ENCODE measurements at places on chromosomes 5 and 9.

GRCh38 chr5:144024090-144024489 lies 146.4 kb downstream of the YIPF5 start:
- no peak for DNase-seq

- DNase-seq, result no peak
Observed at GRCh38 chr5:164573397-164573796, 1068.0 kb downstream of the MAT2B start.

- DNase-seq, result no peak
Observed at GRCh38 chr9:134870301-134870694, 10.3 kb upstream of the FCN2 start.

DNA sequence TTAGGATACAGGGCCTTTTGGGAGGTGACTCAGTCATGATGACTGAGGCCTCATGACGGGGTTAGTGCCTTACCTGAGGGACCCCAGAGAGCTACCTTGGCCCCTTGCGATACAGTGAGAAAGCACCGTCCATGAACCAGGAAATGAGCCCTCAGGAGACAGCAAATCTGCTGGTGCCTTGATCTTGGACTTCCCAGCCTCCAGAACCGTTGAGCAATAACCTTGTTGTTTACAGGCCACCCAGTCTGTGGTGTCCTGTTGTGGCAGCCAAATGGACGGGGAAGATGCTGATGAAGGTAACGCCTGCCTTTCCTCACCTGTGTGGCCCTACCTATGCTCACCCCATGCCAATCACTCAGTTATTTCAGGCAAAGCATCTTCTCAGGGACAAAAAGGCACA lies 5.6 kb upstream of the GFPT2 start:
- no peak for DNase-seq

DNA sequence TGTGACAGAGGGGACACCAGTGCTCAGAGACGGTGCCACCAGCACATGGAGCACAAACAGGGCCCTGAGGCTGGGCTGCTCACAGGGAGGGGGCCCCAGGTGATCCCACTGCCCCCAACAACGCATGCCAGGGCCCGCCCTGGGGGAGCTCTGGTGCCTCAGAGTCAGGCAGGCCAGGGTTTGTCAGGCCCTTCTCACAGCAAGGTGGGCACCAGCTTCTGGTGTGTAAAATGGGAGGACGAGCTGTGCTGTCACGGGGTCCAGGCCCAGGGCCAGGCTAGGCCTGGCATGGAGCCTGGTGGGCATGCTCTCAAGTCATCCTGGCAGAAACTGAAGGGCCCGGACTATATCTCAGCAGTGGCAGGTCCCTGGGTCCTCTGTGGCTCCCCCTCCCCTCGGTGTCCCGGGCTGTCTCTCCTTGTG lies 34.5 kb downstream of the PRRT1B start:
- DNase-seq, result no peak

DNA sequence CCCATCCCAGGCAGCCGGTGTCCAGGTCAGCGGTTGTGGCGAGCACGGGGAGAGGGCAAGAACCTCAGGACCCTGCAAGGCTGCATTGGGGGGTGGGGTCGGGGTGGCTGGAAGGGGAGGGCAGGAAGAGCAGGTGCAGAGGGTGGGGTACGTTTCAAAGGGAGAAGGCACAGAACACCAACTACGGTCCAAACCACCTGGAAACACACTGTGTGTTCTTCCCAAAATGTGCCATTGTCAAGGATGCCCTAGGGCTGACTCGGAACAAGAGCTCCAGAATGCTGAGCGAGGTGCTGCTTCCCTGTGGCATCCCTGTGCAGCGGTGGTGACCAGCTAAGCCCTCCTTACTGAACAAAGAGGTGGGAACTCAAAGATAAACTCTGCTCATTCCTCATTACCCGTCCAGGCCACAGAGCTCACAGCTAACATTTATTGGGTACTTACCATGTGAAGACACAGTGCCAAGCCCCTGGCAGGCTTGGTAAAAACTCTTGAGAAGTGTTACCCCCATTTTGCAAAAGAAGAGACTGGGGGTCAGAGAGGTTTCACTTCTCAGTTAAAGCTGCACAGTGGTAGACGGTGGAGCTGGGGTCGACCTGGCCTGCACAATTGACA lies 153.8 kb downstream of the COL23A1 start:
- no peak for DNase-seq

- no peak for DNase-seq
Observed at GRCh38 chr5:133861161-133861737, 107.2 kb downstream of the C5orf15 start.

GRCh38 chr9:16150501-16150900 lies 597.7 kb downstream of the CCDC171 start:
- DNase-seq, result no peak

- DNase-seq, result no peak
Observed at GRCh38 chr5:78275998-78276543, 18.4 kb downstream of the AP3B1 start.

GRCh38 chr5:147309621-147310020 lies 74.8 kb downstream of the STK32A start:
- DNase-seq, result no peak

GRCh38 chr9:105890046-105890822 lies 195.9 kb downstream of the TMEM38B start:
- DNase-seq, result no peak

DNA sequence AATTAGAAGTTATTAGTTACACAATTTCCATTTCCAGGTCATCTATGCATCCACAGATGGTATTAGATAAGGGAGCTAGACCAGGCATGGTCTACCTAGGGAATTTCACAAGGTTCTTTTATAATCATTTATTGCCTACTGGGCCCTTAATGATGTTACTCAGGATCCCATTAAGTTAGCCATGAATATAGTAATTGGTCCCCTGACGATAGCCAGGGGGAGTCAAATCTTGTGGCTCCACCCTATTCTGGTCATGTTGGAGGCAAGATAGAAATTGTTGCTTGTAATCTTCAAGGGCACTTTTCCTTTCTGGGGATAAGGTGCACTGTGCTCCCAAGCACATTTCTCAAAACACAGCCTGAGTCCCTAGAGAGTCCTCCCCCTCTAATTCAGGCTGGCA lies 14.1 kb upstream of the ELL2 start:
- no peak for DNase-seq

- DNase-seq, result no peak
Observed at GRCh38 chr9:95197692-95198271, 119.7 kb downstream of the FANCC start.

DNA sequence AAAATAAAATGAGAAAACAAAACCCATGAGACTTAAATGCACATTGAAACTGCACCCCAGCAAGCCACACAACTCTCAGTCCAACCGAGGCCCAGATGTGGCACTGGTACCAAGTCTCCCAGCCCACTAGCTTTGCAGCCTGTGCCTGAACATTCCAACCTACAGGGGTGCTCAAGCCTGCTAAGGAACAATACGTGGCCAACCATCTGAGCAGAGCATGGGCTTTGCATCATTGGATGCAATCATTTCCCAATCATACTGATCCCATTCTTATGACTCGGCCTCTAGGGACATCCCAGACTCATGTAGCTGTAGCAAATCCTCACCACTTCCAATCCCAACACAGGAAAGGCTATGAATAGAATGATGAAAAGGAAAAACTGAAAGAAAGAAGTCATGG lies 297.2 kb downstream of the SPOCK1 start:
- peak; percentile 40 for DNase-seq

DNA sequence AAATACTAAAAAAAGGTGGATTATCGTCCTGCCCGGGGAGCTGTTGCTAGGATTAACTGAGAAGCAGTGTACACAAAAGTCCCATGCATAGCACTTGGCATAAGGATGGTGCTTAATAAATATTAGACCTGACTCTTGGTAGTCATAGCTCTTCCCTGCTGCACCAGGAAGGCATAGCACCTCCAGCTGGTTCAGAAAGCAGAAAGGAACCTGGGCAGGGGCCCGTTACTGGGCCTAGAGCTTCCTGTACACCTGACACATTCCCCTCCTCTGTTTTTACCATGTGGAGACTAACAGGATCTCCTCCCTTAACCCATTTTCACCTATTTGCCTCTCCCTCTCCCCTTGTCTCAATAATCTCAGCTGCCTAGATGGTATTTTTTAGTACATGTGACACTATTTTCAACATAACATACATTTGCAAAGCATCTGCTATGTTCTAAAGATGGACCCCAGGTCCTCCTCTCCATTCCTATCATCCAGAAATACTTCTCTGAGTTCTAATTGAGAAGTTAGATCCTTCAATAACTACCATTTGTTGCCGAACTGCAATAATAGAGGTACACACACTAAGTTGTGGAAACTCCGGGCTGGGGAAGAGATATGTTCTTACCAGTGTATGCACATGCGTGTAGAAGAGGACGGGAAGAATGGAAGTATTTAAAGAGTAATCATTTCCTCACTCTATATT lies 3.2 kb upstream of the ANP32B start:
- DNase-seq, result no peak

- no peak for DNase-seq
Observed at GRCh38 chr9:91392435-91392834, 30.7 kb upstream of the AUH start.

- DNase-seq, result peak; percentile 20
Observed at GRCh38 chr9:16825331-16825725, 45.1 kb downstream of the BNC2 start.

- DNase-seq, result peak; percentile 68
Observed at GRCh38 chr5:56323505-56323904, 90.4 kb upstream of the ANKRD55 start.

GRCh38 chr5:109962882-109963603 lies 273.3 kb downstream of the MAN2A1 start:
- no peak for DNase-seq

- DNase-seq, result no peak
Observed at GRCh38 chr9:25629231-25629630, 49.0 kb downstream of the TUSC1 start.

GRCh38 chr9:75491533-75491932 lies 398.9 kb upstream of the PCSK5 start:
- no peak for DNase-seq

DNA sequence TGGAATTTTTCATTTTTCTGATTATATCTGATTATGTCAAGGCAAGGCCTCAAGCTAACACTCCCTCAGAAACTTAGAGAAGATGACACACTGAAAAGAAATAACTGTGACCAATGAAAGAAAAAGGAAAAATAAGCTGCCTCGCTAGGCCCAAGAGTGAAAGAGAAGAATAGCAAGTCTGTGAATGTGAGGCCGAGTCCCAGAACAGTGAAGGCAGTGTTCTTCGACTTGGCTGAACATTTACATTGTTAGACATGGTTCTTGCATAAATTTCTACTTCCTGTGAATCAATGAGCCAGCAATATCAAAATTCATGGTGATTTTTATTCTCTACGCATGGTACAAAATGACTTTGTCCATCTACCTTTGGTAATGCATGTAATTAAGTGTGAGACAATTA lies at the start of gene ATP10B:
ATP10B (minus strand) TSS at position 163 of the 400 bp plus-strand sequence. CDS start 164,137 bp downstream, outside the sequence.
- no peak for DNase-seq

DNA sequence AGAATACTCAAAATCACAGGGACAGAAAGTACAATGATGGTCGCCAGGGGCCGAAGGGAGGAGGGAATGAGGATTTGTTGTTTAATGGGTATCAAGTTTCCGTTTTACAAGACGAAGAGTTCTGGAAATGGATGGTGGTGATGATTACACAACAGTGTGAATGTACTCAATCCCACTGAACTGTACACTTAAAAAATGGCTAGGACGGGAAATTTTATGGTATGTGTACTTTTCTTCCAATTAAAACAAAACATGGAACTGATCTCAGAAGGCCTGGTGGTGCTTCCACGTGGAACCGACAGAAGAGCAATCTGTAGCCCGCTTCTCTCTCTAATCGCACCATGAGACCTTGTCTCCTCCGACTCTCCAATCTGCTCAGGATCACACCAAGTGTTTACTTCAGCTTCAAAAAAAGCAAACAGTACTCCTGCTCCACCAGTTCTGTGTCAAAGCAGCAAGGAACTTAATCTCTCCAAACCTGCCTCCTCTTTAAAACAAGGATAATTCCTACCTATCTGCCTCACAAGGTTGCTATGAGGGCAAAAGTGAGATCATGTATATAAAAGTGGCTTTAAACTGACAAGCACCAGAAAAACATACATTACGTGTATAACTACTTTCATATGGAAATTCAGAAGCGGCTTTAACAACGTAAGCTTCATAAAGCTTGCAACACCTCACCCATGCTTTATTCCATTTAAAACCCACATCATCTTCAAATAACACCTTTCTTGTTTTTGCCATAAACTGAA lies 2.1 kb downstream of the ECPAS start:
- peak; percentile 54 for DNase-seq

GRCh38 chr9:128782669-128783068 lies 4.4 kb upstream of the TBC1D13 start:
- no peak for DNase-seq

All from ELR (cell line).